Heart right ventricle (tissue), 16 donors: ENCODE measurements at places on chromosomes 12 and 14. TPM values are rescaled to one million over a fixed set of nuclear protein-coding genes. Genes with fewer than 3 reads are reported as not detected.
A peak's percentile ranks its signal among the peaks of the same experiment; 100 is the strongest.

- H3K36me3 ChIP-seq: no peaks in the 10 kb centered on the region
- no peaks in the 10 kb centered on the region for H3K27me3 ChIP-seq
- peaks cover 18% of the 10 kb centered on the region for H3K4me1 ChIP-seq
- DNase-seq: no peak
- H3K27ac ChIP-seq: no peak overlapping the region
Observed at GRCh38 chr12:75984577-75985182, 46.9 kb downstream of the PHLDA1 start.

GRCh38 chr12:91967590-91967989 is 178.1 kb downstream of the BTG1 start:
- no peak for DNase-seq
- H3K4me1 ChIP-seq: no peaks in the 10 kb centered on the region
- no peak overlapping the region for H3K27ac ChIP-seq
- no peaks in the 10 kb centered on the region for H3K36me3 ChIP-seq

Gene ERGIC2
- 87.8 TPM for total RNA-seq

Gene NTN4
- total RNA-seq: 78.4 TPM

DNA sequence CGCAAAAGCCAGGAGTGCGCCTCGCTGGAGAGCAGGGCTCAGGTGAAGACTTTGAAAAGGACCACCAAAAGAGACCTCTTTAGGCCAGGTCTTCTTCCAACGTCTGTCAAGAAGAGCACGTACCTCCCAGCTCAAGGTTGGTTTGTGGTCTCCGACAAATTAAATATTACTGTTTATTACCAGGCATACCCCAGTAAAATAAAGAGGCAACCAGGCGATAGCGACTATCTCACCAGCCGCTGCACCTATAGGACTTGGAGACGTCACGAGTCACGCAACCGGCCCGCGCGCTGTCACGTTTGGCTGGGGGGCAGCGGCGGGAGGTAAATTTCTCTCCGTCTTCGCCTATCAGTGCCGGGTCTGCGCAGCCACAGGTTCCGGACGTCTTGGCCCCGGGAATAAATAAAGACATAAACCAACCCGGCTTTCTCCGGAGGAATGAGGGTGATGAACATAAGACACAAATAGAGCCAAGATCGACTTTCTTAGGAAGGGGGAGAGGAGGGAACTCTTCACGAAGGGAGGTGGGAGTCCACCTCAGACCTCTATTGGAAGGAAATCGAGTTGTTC is 2.0 kb upstream of the TBX5 start:
- H3K27ac ChIP-seq: no peak overlapping the region
- peak overlapping the region; percentile 55 for H3K4me3 ChIP-seq
- peaks cover 26% of the 10 kb centered on the region for H3K4me1 ChIP-seq

DNA sequence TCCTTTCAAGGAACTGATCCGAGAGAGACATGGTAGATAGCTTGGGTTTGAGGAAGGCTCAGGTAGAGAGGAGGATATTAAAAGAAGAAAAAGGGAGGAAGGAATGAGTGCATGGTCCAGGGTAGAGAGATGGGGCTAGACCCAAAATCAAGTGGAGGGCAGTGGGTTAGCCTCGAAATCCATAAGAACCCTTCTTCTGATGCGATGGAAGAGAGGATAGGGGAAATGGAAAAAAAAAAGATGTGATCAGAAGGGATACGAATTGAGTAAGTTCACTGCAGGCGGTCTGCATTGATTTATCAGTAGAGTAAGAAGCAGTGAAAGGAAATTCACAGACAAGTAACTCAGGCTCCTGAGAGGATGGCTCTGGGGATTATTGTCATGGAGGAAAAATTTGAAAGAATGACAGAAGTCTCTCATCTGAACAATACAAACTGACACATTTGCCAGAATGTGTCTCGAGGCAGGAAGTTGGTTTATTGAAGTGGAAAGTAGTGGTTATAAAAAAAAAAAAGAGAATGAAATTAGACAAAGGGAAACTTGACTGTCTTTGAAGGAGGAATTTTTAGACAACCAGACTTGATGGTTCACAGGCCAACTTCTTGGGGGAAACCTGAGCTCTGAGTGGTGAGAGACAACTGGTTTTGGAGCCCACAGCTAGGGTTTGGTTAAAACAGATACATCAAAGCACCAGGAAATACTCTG is 10.2 kb downstream of the PPFIBP1 start:
- no peaks in the 10 kb centered on the region for H3K27me3 ChIP-seq
- peaks cover 58% of the 10 kb centered on the region for H3K4me1 ChIP-seq
- H3K27ac ChIP-seq: no peak overlapping the region

DNA sequence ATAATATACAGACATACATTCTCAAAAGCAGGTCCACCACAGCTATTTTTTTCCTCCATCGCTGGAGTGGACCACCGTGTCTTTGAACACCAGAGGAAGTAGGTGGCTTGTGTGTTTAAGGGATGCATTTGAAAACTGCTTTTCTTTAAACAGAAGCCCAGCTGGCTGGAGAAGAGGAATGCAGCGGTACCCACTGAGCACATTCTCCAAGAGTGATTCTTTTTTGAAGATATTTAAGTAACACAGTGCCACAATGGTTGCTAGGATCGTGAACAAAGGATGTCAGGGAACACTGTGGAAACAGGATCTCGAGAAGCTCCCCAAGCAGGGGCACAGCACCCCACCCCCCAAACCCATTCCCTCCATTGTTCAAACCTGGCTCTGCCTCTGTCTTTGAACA is 286.6 kb upstream of the PWP1 start:
- no peaks in the 10 kb centered on the region for H3K27me3 ChIP-seq
- no peak overlapping the region for H3K4me3 ChIP-seq
- H3K4me1 ChIP-seq: no peaks in the 10 kb centered on the region
- DNase-seq: no peak

DNA sequence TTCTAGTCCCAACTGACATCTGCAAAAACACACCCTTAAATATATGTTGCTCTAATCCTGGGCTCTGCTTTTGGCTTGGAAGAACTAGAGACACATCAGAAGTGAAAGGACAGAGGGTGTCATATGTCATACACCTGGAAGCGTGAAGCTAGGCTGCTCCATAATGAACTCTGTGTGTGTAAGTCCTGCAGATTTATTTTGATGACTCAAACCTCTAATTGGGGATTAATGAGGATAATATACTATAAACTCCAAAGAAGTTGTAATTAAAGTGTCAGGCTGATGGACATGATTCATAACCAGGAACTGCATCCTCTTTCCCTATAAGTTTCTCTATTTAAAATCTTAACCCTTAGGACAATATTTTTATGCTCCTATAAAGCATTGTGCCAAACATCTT is 4.4 kb upstream of the KCNK10 start:
- no peak for DNase-seq
- no peak overlapping the region for H3K4me3 ChIP-seq
- no peak overlapping the region for H3K27ac ChIP-seq
- H3K27me3 ChIP-seq: peaks cover 84% of the 10 kb centered on the region
- H3K4me1 ChIP-seq: peaks cover 14% of the 10 kb centered on the region

DNA sequence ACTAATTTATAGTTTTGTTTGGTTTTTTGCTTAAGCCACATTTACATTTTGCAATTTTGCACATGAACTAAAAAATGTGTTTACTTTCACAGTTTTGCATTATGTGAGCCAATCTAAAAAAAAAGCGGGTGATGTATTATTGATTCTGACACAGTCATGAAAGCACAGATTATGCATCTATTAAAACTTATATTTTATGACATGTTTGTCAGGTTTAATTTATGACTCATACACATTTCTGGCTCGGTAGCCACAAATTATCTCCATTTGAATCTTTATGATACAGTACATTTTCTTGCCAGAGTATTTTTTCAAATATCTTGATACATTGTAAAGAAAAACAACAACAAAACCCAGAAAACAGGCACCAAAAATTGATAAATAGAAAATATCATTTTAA is 280.4 kb upstream of the GRIP1 start:
- no peaks in the 10 kb centered on the region for H3K36me3 ChIP-seq
- no peak overlapping the region for H3K27ac ChIP-seq
- no peak overlapping the region for H3K4me3 ChIP-seq
- H3K27me3 ChIP-seq: no peaks in the 10 kb centered on the region
- DNase-seq: no peak

DNA sequence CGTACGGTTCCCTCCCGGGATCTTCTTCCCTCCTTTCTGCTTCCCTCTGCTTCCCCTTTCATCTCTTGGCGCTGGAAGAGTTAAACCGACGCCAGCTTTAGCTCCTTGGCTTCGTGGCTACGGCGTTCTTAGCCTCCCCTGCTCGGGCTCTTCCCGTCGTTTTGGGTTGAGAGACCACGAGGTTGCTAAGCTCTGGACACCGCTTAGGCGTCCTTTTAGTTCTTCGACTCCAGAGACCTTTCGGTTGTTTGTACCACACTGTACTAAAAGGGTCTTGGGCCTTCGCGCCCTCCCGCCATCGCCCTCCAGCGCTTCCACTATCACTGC is 545 bp downstream of the CPSF2 start:
- no peak for DNase-seq
- peaks cover 45% of the 10 kb centered on the region for H3K4me1 ChIP-seq
- H3K27me3 ChIP-seq: no peaks in the 10 kb centered on the region
- H3K27ac ChIP-seq: peak overlapping the region; percentile 94
- peak overlapping the region; percentile 84 for H3K4me3 ChIP-seq

- no peak overlapping the region for H3K4me3 ChIP-seq
- no peaks in the 10 kb centered on the region for H3K36me3 ChIP-seq
- DNase-seq: no peak
- no peaks in the 10 kb centered on the region for H3K27me3 ChIP-seq
Observed at GRCh38 chr12:114992443-114992842, 308.5 kb upstream of the TBX3 start.

DNA sequence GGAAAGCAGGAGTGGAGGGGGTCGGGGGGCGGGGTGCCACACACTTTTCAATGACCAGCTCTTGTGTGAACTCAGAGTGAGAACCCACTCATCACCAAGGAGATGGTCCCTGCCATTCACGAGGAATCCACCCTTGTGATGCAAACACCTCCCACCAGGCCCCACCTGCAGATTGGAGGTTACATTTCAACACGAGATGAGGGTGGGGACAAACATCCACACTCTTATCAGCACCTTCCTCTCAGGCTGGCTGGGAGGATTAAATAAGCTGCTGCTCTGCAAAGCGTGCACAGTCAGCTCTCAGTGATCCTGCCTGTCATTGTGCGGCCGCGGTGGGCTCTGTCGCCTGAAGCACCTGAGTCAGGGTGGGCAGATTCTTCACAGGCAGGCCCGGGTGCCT is 39.7 kb downstream of the AACS start:
- no peaks in the 10 kb centered on the region for H3K4me1 ChIP-seq
- no peaks in the 10 kb centered on the region for H3K27me3 ChIP-seq
- DNase-seq: no peak
- no peaks in the 10 kb centered on the region for H3K36me3 ChIP-seq

- no peaks in the 10 kb centered on the region for H3K27me3 ChIP-seq
- peaks cover 58% of the 10 kb centered on the region for H3K4me1 ChIP-seq
- no peak overlapping the region for H3K4me3 ChIP-seq
- DNase-seq: no peak
- no peaks in the 10 kb centered on the region for H3K36me3 ChIP-seq
Observed at GRCh38 chr12:122884860-122885259, 11.1 kb downstream of the VPS37B start.

GRCh38 chr12:105100998-105101397 is 6.5 kb upstream of the WASHC4 start:
- H3K36me3 ChIP-seq: no peaks in the 10 kb centered on the region
- no peak overlapping the region for H3K27ac ChIP-seq

Gene KCNK10
- total RNA-seq: not detected

Gene SLC25A21
- total RNA-seq: 0.29 TPM

DNA sequence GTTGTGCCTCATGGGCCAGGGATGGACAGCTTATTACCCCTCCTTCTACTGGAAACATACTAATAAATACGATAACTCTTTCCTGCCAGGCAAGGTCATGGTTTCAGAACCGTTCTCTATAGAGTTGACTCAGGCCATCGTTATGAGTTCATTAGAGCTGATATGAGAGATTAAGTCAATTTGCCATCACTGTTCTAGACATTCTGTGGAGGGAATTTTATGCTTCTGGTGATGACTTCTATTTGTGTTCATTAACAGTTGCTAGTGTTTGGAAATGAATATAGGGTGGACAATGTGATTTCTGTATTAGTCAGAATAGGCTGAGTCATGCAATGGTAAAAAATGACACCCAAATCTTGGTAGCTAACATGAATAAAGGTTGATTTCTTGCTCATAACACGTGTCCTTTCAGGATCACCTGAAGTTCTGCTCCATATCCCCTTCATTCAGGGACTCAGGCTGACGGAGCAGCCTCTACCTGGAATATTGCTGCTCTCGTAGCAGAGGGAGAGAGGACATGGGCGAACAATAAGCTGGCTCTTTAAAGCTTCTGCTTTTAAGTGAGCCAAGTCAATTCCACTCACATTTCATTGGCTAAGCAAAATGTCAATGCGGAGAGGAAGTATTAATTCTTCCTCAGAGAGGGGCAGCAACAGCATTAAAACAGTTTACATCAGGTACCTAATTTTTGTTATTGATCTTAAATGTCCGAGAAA is 18.5 kb upstream of the TBPL2 start:
- no peak for DNase-seq
- H3K4me1 ChIP-seq: peaks cover 12% of the 10 kb centered on the region
- H3K4me3 ChIP-seq: no peak overlapping the region
- H3K27me3 ChIP-seq: peaks cover 5% of the 10 kb centered on the region

Gene EXOC3L4
- total RNA-seq: not detected

DNA sequence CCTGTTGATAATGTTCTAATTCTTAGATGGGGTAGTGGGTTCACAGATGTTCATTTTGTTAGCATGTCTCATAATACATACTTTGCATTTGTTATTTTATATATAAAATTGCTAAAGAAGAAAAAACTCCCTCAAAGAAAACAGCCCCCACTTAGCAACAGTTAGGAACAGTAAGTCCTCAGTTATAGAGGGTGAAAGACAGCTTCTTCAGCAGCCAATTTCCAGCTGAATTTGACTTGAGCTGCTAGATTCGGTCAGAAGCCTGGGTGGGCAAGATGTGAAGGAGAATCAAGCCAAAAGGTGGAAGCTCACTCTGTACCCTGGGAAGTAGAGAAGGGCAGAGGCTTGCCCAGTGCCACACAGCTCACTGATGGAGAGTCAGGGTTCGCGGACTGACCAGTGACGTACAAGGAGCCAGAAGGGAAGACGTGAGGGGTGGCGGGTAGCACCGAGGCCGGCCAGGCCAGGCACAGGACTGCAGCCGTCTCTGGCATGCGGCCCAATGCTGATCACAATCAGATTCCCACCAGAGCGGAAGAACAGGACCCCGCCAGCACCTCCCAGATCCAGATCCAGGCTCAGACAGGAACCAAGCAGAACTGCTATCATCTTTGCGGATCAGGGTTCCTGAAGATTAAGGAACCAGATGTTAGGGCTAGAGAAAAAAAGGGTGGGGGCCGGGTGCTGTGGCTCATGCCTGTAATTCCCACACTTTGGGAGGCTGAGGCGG is 30.4 kb upstream of the VWF start:
- H3K27me3 ChIP-seq: no peaks in the 10 kb centered on the region
- H3K36me3 ChIP-seq: no peaks in the 10 kb centered on the region
- H3K27ac ChIP-seq: peak overlapping the region; percentile 84
- peaks cover 6% of the 10 kb centered on the region for H3K4me1 ChIP-seq

GRCh38 chr14:92440345-92441003 is 73.1 kb upstream of the RIN3 start:
- no peak overlapping the region for H3K4me3 ChIP-seq
- H3K4me1 ChIP-seq: no peaks in the 10 kb centered on the region
- no peak for DNase-seq
- no peaks in the 10 kb centered on the region for H3K27me3 ChIP-seq
- no peak overlapping the region for H3K27ac ChIP-seq

- H3K36me3 ChIP-seq: no peaks in the 10 kb centered on the region
- no peak overlapping the region for H3K27ac ChIP-seq
- H3K27me3 ChIP-seq: no peaks in the 10 kb centered on the region
- H3K4me3 ChIP-seq: no peak overlapping the region
- peaks cover 10% of the 10 kb centered on the region for H3K4me1 ChIP-seq
Observed at GRCh38 chr12:103773109-103773910, 67.7 kb downstream of the NT5DC3 start.

Gene ADAMTS20
- not detected for total RNA-seq
